ENCODE measurements at places on chromosomes 7 and 10.

- no peak for DNase-seq
These were observed 49.9 kb upstream of the ZRANB1 start for GRCh38 chr10:124892031-124892430.

DNA sequence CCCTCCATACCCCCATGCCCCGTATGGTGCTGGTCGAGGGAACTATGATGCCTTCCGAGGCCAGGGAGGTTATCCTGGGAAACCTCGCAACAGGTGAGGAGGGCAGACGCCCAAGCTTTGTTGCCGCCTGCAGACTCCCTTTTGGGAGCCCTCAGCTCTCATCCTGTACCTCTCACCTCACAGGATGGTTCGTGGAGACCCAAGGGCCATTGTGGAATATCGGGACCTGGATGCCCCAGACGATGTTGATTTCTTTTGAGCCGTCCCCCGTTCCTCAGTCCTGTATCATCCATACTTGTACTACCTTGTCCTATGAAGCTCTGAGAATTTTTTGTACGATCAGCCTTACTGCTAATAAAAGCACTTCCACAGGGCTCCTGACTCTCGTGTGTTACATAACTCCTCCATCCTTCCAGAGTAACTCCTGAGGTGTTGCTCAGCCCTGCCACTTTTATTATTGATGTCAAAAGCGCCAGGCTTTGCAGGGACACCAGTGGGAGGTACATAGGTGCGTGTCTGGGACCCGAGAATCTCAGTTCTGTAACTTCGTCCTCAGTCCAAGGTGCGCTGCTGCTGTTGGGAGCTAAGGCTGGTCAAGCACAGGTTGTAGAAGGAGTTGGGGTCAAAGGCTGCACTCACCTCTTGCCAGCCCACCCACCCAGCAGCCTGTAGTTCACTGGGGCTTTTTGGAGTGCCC, 1.1 kb downstream of the UFSP1 start:
- DNase-seq = no peak

DNA sequence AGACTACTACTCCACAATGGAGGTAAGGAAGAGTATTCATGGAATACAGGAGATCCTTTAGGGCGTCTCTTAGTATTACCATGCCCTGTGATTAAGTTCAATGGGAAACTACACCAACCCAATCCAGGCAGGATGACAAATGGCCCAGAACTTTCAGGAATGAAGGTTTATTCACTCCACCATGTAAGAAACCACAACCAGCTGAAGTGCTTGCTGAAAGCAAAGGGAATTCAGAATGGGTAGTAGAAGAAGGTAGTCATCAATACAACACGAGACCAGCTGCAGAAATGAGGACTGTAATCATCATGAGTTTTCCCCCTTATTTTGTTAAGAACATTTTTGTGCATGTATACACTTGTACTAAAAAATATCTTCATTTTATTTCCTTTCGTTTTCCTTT, 76.6 kb downstream of the GPR37 start:
- DNase-seq = no peak

DNA sequence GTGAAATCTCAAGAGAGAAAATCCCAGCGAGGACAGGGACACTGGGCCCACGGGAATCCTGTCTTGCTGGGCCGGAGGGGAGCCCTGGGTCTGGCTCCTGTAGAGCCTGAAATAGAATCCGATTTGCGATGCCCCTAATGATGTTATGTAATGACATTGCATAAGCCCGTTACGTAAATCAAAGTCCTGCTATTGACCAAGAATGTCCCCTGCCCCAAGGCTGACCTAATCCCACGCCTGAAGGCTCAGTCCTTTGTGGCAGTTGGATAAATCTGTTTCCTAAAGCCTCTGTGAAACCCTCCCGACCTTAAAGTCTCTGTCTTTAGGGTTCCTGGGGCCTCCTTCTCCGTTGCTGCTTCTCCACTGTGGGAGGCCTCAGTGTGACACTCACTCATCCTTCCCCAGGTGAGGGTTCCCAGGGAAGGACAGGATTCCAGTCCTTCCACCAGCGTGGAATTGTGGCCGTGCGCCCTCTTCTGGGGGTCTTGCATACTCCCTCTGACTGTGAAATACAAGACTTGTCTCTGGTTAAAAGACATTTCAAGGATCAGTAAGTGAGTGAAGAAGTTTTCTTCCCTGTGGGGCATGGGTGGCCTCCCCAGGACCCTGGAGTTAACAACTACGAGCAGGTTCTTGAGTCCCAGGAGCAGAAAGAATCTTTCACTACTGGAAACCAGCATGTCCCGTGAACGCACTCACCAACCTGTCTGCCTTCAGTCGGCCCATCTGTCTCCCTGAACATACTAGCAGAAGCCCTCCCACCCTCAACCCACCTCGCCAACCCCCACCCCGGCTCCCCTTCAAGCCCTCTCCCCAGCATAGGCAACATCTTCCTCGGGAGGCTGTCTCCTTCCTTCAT, 19.8 kb downstream of the ZNF467 start:
- DNase-seq = no peak

DNA sequence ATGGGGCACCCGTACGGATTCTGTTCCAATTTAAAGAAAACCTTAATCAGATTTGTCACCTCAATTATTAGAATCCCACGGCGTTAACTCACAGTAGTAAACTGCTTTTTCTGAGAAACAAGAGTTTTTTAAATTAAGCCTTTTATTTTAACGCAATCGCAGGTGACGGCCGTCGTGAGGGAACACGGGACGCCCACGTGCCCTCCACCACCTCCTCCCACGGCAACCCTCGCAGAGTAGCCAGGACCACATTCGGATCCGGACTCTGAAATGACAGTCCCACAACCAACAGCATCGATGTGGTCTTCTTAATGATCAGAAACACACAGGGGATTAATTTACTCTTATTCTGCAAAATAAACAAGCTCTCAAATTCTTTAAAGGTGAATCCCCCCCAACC, 22.0 kb upstream of the GPR146 start:
- DNase-seq = no peak

DNA sequence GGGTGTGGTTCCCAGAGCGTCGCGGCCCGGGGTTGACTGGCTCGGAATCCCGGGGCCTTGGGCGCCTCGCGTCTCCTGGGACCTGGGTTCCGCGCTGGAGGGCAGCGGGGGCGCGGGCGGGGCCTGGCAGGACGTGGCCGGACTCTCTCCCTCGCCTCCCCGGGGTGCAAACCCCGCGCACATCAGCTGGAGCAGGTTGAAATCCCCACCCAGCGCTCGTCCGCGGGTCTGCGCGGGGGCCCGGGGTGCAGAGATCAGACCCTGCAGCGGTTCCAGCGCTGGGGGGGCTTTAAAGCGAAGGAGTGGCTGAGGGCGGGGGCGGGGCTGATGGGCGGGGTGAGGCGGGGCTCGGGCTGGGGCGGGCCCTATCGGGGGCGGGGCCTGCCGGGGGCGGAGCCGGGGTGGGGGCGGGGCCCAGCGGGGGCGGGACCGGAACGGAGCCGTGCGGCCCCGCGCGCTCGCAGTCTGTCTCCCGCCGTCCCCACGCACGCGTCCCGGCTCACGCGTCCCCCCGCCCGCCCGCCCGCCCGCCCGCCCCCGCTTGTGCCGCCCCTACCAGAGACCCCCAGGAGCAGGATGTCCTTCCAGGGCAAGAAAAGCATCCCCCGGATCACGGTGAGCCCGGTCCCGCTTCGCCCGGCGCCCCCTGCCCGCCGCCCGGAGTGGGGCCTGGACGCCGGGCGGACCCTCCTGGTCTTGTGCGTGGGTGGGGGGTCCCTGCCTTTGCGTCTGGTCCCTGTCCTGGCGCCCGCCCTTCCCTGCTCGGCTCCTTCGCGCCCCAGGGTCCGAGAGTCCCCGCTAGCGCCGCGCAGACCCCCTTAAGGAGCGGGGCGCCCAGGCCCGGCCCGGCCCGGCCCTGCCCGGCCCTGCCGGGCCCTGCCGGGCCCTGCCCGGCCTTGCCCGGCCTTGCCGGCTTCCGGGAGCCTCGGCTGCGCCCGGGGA, at the start of gene DPYSL4:
DPYSL4 (plus strand) TSS at position 461 of the 942 bp plus-strand sequence; CDS start at position 577, 116 bp downstream.
- DNase-seq = no peak

GRCh38 chr10:85047979-85048378, 719.6 kb downstream of the CCSER2 start:
- no peak for DNase-seq

GRCh38 chr10:62726142-62726541, 78.4 kb upstream of the ADO start:
- no peak for DNase-seq

DNA sequence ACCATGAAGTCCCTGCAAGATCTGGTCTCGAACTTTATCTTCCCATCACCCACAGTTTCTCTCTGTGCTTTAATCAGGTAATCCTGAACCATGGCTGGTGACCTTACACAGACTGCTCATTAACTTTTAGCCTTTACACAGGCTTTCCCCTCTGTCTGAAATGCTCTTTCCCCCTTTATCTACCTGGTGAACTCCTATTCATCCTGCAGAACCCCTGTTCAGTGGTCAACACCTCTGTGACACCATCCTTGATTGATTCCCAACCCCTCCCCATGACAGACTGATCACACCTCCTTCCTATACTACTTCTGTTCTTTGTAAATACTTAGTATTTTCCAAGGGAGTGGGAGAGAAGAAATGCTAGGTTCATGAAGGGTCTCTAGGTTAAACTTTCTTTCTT, 254.0 kb downstream of the RPS24 start:
- no peak for DNase-seq

DNA sequence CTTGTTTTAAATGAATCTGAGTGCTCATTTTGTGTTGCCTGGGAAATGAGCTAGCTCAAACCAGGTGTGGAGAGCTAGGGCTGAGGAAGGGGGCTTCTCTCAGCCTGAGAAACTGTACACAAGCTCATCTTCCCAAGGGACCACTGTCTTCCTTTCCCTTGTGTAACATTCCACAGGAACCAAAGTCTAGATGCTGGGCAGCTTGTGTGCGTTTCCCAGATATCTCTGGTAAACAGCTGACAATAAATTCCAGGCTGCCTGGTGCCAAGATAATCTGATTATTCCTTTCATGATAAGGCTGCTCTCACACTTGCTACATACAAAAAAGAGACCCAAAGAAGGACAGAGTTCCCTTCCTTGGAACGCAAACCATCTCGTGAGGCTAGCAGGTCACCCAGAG, 33.1 kb upstream of the MKLN1 start:
- no peak for DNase-seq

GRCh38 chr7:105157278-105157677, 143.3 kb downstream of the KMT2E start:
- no peak for DNase-seq

GRCh38 chr10:101385866-101386658, 32.1 kb downstream of the BTRC start:
- no peak for DNase-seq

DNA sequence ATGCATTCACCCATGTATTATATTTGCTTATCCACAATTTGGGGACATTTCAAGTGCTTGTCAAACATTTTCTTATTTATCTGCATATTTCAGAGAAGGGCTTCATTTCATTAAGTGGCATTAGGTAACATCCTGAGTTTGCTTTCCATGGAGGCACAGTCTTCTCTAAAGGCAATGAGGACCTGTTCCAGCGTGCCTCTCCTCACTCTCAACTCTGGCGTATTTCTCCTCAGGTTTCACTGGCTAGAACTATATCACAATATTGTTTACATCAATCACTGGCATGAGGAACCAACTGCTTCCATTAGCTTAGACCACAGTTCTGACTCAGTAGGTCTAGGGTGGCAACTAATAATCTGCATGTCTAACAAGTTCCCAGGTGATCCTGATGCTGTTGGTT, 177.2 kb downstream of the TAX1BP1 start:
- DNase-seq = no peak

DNA sequence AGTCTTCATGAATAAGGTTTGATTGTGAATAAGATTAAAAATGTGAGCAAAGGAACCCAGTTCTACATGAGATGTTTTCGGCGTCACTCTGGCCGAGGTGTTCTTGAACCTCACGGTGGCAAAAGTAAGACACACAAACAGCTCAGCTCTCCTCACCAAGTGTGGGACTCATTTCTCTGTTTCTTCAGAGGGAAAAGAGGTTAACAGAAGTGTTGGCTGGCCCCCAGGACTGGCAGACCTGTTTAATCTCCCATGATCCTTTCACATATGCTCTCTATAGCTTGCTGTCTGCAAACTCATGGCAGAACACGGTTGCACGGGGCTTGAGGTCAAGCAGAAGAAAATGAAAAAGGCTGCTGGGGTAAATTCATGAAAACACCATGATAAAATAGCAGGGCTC, 394.4 kb downstream of the CALN1 start:
- DNase-seq = no peak

GRCh38 chr10:48708144-48708543, 23.5 kb downstream of the WDFY4 start:
- no peak for DNase-seq

DNA sequence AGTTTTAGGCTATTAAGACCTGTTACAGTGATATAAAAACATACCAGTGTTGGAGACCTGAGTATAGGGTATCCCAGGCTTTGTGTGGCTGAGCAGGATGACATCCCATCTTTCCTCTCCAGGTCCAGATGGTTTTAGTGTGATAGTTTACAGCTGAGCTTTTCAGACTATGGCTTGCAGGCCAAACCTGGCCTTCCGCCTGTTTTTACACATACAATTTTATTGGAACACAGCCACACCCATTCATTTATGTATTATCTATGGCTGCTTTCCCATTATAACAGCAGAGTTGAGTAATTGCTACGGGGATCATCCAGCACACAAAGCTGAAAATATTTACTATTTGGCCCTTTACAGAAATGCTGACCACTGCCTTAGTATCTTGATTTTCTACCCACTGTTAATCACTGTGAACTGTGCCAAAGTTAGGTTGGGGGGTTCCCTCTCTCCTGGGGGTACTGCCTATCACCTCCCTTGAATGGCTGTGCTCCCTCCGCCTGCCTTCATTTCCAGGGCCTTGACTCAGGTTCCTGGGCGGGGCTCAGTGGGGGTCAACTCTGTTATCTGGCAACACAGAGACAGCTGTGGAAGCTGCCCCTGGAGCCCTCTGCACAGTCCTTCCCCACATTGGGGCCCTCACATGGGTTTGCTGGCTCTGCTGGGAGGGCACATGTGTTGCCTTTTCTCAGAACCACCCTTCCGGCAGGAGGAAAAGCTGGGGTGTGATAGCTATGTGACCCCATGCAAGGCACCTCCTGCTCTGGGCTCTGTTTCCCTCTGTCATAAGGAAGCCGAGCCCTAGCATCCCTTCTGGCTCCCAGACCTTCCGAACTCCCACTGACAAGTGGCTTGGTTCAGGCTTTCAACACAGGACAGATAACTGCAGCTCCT, 40.3 kb upstream of the SH2D4B start:
- DNase-seq = no peak

GRCh38 chr10:101189461-101190401, 39.5 kb downstream of the LBX1 start:
- DNase-seq = no peak

GRCh38 chr10:11472158-11472753, 139.2 kb downstream of the USP6NL start:
- DNase-seq = no peak

GRCh38 chr7:100469227-100470044, 5.4 kb upstream of the SPACDR start:
- DNase-seq = no peak

- DNase-seq = no peak
These were observed 53.6 kb upstream of the DYNC1I1 start for GRCh38 chr7:95718577-95719410.

DNA sequence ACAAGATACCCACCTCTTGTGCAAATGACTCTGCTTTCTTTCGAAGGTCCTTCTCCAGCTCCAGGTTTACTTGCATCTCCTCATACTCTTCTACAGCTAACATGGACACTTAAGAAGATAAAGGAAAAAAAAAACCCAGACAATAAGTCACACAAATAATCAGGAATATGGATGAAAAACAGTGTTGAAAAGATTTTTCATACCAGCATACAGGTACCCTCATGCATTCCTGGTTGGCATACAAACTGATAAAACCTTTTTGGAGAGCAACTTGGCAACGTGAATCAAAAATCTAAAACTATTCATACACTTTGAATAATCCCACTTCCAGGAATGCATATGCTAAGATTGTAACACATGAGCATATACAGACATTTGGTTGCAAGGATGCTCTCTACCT, 60.1 kb downstream of the SHTN1 start:
- no peak for DNase-seq
